Astrocyte (in vitro differentiated cells and primary cell): ENCODE measurements at places on chromosomes 1 and 21.

GRCh38 chr1:59156051-59156450 lies 140.8 kb upstream of the FGGY start:
- DNase-seq, result no peak

DNA sequence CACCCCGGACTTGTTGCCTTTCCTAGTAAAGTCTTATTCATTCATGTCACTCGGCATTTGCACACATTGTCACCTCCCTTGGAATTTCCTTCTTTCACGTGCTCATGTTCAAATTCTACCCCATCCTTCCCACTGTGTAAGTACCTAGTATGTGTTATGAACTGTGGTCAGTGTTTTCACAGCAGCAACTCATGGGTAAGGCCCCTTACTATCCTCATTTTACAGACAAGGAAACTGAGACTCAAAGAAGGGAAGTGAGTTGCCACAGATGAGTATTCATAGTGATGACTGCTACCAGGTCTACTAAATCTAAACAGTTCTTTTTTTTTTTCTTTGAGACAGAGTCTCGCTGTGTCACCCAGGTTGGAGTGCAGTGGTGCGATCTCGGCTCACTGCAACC lies 10.5 kb downstream of the CITED4 start:
- DNase-seq, result no peak

DNA sequence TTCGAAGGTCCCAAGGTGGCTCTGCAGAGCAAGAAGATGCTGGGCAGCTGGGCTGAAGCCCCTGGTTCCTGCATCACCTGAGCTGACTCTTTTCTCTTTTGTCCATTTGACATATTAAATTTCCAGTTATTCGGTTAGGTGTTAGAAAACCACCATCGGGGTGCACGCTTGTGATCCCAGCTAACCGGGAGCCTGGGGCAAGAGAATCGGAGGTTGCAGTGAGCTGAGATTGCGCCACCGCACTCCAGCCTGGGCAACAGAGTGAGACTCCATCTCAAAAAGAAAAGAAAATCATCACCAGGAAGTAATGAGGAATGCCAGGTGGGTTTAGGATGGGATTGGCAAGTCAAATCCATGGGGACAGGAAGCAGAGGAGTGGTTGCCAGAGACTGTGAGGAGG lies 76.3 kb upstream of the ZC3H12A start:
- DNase-seq, result no peak

DNA sequence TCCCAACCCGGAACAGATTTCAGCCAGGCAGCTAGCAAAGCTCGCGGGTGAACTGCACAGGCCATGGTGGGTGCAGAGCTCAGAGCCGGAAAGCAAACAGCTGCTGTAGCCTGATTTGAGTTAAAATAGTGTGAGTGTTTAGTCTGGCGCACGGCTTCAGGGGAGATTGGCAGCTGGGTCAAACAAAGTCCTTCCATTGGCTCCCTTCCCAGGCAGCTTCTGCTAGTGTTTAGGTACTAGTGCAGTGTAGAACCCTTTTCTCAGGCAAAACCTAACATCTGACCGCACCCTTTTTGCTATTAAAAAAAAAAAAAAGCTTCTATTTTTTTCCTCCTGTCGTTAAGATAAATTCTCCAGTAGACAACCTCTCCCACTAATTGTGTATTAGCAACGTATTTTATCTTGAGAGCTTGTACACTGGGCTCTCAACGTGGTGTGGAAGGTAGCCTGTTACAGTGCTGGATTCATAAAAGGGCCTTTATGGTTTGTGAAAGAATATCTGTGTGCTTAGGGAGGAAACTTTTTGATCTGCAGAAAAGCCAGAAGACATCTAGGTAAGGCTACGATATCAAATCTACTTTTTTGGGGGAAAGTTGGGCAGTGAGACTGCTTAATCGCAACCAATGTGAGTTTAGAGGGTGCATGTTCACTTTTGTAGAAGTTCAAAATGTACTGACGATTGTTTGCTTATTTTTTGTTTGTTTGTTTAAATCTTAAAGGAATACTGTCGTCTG lies 689.6 kb downstream of the USP25 start:
- peak; percentile 98 for DNase-seq

DNA sequence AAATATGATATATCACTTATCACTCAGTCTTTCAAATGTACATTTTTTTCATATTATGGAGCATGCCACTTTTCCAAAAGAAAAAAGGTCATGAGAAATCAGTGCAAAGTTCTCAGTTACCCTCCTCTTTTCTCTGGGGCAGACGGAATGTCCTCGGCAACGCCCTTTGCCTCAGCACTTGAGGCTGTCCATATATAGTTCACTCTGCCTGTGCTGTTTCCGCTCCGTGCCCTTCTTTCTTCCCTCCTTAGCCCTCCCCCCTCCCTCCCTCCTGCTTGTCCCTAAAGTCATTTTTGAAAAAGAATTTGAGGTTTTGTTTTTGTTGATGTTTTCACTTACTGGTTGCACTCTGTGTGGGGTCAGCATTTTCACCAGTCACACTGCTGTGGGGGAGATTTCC lies 5.4 kb downstream of the BARHL2 start:
- DNase-seq, result no peak

DNA sequence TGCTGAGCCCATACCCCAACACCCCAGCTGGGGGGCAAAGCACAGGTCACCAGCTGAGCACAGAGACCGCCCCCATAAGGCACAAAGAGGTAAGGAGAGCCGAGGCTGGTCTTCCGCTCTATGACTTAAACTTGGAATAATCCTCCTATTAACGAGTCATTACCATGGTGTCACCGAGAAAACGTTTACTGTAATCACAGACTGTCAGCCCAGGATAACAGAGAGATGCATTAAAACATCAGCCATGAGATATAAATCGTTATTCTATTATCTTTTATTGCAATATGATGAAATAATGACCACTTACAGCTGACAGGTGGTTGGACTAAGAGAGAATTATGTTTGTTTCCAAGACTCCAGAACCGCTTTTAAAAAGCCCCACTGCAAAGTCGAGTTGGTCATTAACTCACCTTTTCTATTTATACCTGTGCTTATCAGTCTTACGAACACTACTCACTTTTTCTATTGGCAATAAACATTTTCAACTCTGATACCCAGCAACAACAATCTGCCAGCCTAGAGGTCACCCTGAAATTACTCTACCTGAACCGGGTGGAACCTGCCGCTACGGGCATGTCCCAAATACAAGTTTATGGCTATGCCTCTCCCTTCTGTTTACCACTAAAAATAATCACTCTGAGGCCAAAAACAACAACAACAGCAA lies 21.5 kb downstream of the NPHP4 start:
- no peak for DNase-seq

DNA sequence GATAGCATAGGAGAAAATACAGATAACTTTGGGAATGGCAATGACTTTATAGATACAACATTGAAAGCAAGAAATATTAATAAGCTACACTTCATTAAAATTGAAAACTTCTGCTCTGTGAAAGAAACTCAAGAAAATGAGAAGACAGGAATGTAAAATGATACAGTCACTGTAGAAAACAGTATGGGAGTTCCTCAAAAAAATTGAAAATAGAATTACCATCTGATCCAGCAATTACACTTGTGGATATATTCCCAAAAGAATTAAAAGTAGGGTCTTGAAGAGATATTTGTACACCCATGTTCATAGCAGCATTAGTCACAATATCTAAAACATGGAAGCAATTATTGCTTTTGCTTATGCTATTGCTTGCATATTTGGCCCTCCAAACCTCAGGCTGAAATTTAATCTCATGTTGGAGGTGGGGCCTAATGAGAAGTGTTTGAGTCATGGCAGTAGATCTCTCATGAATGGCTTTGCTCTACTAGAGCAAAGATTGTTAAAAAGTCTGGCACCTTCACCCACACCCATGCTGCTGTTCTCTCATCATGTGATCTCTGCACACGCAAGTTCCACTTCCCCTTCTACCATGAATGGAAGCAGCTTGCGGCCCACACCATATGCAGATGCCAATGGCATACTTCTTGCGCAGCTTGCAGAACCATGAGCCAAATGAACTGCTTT lies 15.3 kb upstream of the AHCYL1 start:
- DNase-seq, result peak; percentile 60
